ENCODE measurements at places on chromosomes 3 and 15.

GRCh38 chr3:36596419-36596818 is 167.9 kb downstream of the DCLK3 start:
- DNase-seq: no peak

DNA sequence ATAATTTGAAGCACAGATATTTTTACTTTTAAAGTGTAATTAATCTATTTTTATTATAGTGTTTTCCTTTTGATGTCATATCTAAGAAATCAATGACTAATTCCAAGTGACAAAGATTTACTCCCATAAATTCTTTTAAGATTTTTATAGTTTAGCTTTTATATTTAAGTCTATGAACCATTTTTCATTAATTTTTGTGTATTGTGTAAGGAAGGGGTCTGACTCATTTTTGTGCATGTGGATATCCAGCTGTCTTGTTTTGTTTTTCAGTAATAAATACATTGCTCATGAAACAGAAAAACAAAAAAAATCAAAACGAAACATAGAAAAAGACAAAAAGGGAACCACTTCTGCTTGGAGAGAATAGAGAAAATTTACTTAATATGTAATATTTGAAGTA is 145.1 kb downstream of the EPHA6 start:
- no peak for DNase-seq

GRCh38 chr3:25097023-25097422 is 331.0 kb upstream of the RARB start:
- no peak for DNase-seq

- no peak for DNase-seq
Observed at GRCh38 chr3:46183330-46183729, 24.8 kb downstream of the CCR1 start.

GRCh38 chr15:81073801-81074200 is 60.3 kb upstream of the CFAP161 start:
- DNase-seq: no peak

- DNase-seq: no peak
Observed at GRCh38 chr3:120311863-120312794, 27.1 kb upstream of the GPR156 start.

GRCh38 chr3:149860881-149861280 is 47.9 kb downstream of the RNF13 start:
- no peak for DNase-seq

DNA sequence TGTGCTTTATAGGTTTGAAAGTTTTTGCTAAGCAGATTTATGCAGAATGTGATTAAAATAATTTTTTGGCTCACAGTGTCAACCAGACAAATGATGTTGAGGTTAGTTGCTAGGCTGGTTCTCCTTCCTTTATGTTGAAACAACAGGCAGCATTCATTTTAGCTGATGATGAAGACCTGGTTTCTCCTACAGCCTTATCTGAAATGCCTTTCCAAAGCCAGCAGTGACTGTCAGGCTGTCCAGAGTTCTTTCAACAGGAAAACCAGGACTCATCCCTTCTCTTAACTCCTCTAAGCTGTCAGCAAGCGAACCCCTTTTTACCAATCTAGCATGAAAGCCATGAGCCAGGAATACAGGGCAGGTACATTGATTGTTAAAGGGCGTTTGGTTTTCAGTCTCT is 84.1 kb downstream of the ZNF609 start:
- no peak for DNase-seq

DNA sequence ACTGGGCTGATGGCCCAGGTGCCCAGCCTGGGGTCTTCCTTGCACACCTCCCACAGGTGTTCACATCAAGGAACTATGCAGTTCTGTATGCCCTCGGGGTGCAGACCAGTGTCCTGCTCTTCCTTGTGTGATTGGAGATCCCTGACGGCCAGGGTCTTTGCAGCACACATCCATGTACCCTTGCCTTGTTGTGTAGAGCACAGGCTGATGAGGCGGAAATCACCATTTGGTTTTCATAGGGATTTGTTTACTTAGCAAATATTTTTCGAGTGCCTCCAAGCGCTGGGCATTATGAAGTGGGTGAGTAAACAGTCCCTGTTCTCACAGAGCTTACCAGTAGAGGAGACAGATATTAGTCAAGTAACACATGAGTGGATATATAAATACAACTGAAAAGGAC is 209.3 kb upstream of the UMPS start:
- DNase-seq: peak; percentile 72

- DNase-seq: peak; percentile 71
Observed at GRCh38 chr3:18351823-18352744, 73.1 kb downstream of the SATB1 start.

- DNase-seq: no peak
Observed at GRCh38 chr3:12829886-12830784, 11.2 kb downstream of the RPL32 start.

DNA sequence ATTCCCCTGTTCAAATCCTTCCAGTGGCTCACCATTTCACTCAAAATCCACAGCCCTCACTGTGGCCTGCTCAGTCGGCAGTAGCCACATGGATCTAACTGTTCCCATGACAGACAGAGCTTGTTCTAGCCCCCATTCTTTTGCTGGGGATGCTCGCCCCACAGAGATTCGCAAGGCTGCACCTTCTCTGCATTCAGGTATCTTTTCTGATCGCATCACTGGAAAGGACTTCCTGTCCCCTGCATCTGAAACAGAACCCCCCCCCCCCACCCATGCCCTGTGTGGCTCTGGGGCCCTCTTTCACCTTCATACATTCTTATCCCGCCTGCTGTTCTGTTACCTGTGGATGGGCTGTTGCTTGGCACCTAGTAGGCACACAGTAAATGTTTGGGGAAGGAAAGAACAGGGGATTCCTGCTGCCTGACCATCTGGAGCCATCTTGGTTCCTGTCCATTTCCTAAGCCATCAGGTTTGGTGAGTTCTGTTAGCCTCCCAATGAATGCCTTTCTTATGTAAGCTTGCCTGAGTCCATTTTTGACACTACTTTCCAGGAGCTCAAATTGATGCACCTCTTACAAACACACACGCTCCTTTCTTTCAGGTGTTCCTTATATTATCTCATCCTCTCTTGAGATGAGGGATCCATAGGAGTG is 42.9 kb upstream of the PGPEP1L start:
- DNase-seq: no peak

DNA sequence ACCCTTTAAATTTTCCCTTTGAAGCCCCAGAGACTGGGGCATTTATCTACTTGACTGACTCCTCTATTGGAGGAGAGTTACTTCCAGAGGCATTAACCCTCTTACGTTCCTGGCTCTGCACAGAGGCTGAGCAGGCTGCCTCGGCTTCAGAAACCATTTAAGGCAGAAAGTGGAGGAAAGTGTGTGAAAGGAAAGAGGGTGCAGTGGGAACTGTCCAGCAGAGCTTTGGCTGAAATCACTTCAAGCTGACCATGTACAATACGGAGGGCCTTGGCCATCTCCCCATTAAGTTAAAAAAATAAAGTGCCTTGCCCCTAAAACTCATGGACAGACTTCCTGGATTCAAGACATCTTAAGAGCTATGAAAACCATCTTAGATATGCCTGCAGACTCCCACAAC is 238.7 kb downstream of the SV2B start:
- no peak for DNase-seq

- DNase-seq: no peak
Observed at GRCh38 chr3:25153561-25153960, 274.5 kb upstream of the RARB start.

GRCh38 chr3:126508564-126508964 is 9.0 kb downstream of the UROC1 start:
- no peak for DNase-seq

GRCh38 chr3:62950210-62950609 is 75.0 kb upstream of the CADPS start:
- DNase-seq: no peak

DNA sequence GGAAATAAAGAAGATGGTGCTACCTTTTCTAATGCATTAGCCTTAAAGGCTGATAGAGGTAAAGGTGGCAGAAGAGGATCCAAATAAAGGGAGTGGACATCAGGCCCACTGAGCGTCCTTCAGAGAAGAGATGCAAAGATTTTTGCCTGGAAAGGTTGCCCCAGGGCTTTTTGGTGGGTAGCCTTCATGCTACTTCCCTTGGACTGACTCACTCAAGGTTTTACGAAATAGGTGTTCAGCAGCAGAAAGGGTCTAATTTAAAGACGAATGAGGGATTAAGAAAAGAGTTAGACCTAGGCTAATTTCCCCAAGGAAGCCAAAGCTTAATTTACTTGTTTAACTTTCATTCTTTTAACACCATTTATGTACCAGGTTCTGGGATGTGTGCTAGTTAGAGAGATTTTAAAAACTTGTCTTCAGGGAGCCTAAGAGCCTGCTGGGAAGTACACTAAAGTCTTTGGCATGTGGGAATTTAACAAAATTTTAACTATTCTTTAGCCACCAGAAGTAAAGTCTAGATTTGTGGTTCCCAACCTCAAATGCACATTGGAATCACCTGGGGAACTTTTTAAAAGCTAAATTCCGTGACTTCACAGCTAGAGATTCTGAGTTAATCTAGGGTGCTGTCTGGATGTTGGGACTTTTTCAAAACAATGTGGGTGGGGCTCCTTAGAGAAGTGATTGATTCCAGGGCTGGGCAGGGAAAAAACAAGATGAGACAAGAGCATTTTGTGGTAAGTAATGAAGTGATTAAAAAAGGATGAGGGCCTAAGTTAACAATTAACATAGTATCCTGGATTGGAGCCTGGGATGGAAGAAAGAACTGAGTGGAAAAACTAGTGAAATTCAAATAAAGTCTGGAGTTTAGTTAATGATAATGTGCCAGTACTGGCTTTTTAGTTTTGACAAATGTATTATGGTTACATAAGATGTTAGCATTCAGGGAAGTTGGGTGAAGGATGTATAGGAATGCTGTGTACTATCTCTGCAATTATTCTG is 3.4 kb downstream of the IL20RB start:
- DNase-seq: no peak

- DNase-seq: no peak
Observed at GRCh38 chr15:72116731-72117485, 1.0 kb downstream of the MYO9A start.

- no peak for DNase-seq
Observed at GRCh38 chr3:171384101-171384891, 75.9 kb downstream of the TNIK start.

- peak; percentile 5 for DNase-seq
Observed at GRCh38 chr15:56734013-56734635, 815 bp upstream of the ZNF280D start.

DNA sequence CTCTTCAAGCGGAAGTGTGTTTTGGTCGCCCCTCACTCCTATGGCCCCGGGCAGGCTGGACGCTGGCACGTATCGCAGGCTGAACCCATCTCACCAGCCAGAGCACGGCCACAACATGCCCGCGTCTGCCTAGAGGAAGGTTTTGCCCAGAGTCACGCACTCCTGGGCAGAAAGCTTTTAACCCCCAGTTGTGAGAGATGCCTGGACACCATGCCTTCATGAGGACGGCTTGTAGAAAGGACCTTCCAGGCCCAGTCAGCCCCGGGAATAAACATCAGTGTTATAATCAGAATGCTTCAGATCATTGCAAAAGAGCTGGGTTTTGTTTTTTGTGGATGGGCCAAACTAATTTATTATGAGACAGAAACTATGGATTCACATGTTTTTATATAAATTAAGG is 16.5 kb downstream of the CYFIP1 start:
- no peak for DNase-seq

GRCh38 chr3:15069441-15069840 is 4.3 kb upstream of the MRPS25 start:
- no peak for DNase-seq

DNA sequence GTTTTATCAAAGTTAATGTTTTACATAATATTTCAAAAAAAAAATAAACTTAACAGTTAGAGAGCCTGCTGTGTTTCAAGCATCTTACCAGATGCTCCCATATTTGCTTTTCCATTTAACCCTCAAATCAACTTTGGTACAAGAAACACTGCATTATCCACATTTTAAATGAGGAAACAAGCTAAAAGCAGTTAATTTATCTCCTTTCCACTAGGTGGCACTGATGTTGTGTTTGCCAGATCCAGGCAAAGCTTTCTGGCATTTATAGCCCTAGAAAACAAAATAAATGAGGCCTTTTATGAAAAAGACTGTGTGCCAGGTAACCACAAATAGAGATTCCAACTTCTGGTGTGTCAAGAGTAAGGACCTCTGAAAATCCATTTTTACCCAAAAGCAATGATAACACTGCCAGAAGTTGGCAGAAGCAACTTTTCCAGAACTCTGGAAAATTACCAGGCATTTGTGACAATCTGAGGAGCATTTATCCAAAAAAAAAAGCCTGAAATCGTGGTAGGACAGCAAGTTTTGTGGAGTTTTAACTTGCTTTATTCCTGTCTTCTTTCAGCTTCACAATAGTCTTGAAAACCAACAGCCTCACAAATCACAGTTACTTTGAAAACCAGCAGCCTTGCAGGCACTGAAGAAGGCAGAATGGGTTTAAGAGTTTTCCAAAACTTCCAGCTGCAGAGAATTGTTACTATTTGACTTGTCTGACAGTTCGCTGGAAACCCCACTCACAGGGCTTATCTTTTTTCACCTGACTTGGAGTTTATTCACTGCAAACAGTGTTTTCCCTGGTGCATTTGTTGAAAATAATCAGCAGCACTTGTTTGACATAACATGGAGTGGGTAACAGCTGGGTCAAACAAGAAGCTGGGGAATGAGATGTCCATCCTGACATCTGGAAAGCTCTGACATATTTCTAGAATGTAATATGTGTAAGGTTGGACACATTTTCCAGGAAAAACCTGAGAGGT is 9.2 kb downstream of the FAM162A start:
- DNase-seq: peak; percentile 64

GRCh38 chr3:23740517-23740965 is 65.2 kb upstream of the UBE2E1 start:
- no peak for DNase-seq
